ENCODE measurements at places on chromosomes 16 and 17. TPM values are rescaled to one million over a fixed set of nuclear protein-coding genes. Genes with fewer than 3 reads are reported as not detected.

The CCDC154 gene
- total RNA-seq = 3.7 TPM

The MYCBPAP gene
- 10.3 TPM for total RNA-seq

The ASGR1 gene
- 0.63 TPM for total RNA-seq

The SLC16A11 gene
- total RNA-seq = 0.12 TPM

The BRICD5 gene
- 11.9 TPM for total RNA-seq

The KRTAP4-4 gene
- total RNA-seq = not detected

The CIBAR2 gene
- total RNA-seq = not detected

The MMD gene
- total RNA-seq = 34.4 TPM

The OTOP3 gene
- not detected for total RNA-seq

The CWC25 gene
- 31.4 TPM for total RNA-seq

The ARHGAP27 gene
- total RNA-seq = 84.7 TPM

Measured in activated naive CD4-positive, alpha-beta T cell treated with anti-CD3 and anti-CD28 coated beads, Interleukin-2, amount 10 ng/mL, durations not matched to agents 5 hours and 36 hours (primary cell).